ENCODE measurements at places on chromosomes 1 and 21.

- no peak for DNase-seq
These were observed 28.2 kb upstream of the CNTN2 start for GRCh38 chr1:205014783-205015182.

DNA sequence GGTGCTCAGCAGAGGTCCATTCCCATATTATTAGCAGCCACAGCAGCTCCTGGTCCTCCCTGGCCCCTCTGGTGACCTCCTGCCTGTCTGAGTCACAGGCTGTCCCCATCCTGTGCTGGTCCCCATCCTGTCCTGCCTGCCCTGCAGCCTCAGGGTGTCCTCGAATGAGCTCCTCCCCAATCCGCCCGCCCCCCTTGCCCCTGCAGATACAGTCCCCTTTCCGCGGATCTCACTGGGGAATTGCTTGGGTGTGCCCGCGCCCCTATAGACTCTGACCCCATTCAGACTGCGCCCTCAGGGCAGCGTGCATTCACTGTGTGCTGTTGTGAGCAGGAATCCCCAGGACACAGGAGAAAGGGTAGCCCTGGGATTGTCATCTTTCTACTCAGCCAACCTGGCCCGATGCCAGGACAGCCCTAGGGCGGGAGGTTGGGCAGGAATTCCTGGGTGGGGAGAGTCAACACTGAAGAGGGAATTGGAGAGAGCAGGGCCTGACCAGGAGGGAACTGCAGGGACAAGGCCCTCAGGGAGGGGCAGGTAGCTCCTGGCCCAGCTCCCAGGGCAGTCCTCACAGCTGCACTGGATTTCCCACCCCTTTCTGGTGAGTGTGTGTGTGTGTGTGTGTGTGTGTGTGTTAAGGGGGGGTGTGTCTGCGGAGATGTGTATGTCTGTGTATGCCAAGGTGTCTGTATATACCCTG, 1.1 kb upstream of the GUCA2A start:
- no peak for DNase-seq

GRCh38 chr1:119774746-119775490, 6.2 kb upstream of the HMGCS2 start:
- no peak for DNase-seq

- DNase-seq: no peak
These were observed 147.6 kb downstream of the PBX1 start for GRCh38 chr1:164706606-164706987.

DNA sequence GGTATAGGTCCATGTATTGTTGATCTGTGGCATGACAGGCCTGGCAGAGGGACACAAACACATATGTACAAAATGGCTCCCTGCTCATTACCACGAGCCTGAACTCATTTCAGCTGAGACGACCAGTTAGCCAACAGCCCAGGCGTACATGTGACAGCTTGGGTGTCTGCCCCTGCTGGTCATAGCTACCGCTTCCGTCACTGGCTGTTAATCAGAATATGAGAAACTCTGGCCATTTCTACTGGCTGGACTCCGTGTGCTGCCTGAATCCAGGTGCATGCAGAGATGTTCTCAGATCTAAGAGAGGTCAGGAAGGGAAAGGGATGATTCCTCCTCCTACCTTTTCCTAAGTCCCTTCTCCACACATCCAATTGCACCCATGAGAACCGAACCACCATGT, 144.5 kb downstream of the PBX1 start:
- no peak for DNase-seq

DNA sequence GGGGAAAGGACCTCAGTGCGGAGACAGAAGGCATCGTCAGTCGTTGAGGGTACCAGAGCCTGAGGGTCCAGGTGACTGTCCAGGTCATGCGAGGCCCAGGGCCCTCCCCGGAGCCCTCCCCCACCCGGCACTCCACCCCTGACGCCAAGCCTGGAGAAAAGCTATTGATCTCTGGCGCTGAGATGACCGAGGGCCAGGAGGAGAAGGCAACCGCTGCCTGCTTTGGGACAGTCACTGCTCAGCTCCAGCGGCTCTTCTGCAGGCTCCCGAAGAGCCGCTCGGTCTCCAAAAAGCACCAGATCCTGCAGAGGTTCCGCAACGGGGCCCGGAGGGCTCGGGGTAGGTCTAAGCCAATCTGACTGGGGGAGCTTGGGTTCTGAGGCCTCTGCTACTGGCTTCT, 10.9 kb downstream of the RASSF5 start:
- DNase-seq: no peak

DNA sequence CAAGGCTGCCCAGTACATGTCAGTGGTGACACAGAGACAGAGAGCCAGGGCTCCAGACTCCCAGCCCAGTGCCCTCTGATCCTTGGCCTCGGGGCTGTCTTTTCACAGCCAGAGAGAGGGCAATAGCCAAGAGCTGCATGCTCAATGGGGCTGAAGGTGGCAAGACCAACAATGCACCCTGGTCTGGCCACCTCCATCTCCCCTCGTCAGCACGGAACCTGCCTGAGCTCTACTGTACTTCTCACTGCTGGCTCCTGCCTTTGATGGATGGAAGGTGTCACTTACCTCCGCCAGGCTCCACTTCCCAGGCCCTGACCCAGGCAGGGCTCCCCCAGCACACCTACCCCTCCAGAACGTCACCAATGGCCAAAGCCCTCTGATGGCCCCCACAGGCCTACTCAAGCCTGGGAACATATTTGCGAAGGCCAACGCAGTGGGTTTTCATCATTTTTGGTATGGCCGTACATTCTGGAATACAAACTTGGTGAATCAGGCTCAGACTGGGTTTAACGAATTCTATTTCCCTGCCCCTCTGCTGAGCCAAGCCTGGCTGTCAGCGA, 88.1 kb downstream of the DMRTB1 start:
- DNase-seq: no peak

DNA sequence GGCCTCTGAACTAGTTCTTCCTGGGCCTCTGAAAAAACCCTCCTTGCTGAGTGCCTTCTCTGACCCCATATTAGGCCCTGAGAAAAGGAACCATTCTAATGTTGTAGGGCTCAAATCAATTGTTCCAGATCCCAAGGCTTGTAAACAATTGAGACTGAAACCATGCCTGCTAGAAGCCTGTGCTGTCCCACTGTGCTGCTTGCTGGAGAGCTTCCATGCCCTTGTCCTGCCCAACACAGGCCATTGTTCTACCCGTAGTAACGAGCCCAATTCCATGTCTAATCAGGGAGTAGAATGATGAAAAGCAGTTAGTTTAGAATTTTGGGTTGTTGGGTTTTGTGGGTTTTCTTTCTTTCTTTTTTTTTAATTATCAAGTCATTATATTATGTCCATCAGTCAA, 47.4 kb downstream of the ZNF281 start:
- DNase-seq: no peak

- DNase-seq: no peak
These were observed 8.2 kb downstream of the ZSWIM5 start for GRCh38 chr1:45198185-45198584.

- DNase-seq: no peak
These were observed 45.9 kb upstream of the MORC3 start for GRCh38 chr21:36274128-36274527.

- DNase-seq: no peak
These were observed 40.3 kb upstream of the LRRC8B start for GRCh38 chr1:89484092-89485038.

GRCh38 chr1:156844102-156844501, 14.8 kb downstream of the INSRR start:
- no peak for DNase-seq

GRCh38 chr1:77218477-77219165, 609 bp downstream of the PIGK start:
- no peak for DNase-seq

DNA sequence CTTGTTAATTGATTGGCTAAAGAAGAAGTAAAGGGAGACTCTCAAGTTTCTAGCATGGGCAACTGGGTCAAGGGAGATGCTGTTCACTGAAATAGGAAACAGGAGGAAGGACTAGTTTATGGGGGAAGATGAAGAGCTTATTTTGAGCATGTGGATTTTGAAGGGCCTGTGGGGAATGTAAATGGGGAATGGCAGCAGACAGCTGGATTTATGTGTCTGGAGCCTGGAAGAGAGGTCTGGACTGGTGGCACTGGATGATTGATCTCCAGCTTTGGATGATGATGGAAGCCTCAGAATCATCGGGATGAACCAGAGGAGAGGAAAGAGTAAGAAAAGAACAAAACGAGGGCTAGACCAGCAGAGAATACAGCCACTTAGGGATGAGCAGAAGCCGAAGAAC, 54.9 kb upstream of the ENAH start:
- no peak for DNase-seq
